ENCODE measurements at places on chromosomes 3 and 15.

DNA sequence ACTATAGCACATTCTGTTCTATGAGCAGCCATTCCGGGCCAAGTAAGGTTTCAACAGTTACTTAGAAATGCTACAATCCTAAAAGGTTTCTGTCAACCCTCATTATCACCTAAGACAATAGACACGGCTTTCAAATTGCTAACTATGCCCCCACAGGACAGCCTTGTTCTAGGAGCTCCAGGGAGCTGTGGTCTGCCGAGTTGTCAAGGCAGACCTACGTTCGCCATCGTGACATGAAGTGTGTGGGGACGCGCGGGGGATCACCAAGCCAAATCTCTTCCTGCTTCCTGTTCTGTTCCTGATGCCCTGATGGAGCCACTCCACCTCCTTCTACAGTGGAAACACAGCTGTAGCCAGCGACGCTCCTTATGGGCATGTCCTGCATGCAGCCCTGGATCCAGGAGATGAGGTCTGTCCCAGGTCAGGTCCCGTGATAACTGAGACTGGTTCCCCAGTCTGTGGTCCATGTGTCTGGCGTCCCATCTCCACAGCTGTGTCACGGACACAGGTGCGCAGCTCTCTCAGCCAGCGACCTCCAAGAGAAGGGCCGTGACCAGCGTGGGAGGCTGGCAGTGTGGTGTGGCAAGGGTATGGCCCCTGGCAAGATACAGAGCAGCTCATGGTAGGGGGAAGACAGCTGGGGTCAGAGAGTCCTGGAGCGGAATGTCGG, 82.8 kb downstream of the PCSK6 start:
- DNase-seq = no peak

- DNase-seq = no peak
Measured at GRCh38 chr3:16252988-16253387, 11.8 kb downstream of the DPH3 start.

- no peak for DNase-seq
Measured at GRCh38 chr3:178043084-178043483, 493.2 kb upstream of the KCNMB2 start.

GRCh38 chr15:44545913-44546802, 9.2 kb downstream of the EIF3J start:
- DNase-seq = peak; percentile 31

DNA sequence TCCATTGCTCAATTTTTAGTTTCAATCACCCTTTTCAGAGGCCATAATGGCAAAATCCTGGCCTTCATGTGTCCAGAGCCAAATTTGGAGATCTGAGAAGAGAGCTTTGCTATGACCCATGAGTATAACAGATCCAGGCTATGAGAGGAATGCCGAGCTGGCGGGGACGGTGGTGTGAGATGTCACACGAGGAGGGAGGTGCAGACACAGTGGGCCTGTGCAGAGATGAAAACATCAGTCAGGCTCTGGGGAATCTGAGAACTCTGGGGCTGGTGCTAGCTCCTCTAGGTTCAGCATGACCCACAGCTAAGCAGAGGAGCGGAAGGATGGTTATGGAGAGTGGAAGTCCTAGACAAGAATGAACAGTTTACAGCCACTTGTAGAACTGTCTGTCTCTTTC, 398.3 kb upstream of the ATP10A start:
- no peak for DNase-seq

DNA sequence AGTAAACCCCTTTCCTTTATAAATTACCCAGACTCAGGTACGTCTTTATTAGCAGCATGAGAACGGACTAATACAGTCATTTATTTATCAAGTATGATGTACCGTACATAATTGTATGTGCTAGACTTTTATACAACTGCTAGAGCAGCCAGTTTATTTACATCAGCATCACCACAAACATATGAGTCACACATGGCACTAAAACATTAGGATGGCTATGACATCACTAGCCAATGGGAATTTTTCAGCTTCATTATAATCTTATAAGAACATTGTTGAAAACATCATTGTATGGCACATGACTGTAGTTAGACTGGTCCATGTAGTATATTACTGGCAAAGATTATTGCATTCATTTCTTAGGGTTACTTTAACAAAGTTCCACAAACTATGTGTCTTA, 121.7 kb downstream of the ZMAT3 start:
- DNase-seq = no peak

DNA sequence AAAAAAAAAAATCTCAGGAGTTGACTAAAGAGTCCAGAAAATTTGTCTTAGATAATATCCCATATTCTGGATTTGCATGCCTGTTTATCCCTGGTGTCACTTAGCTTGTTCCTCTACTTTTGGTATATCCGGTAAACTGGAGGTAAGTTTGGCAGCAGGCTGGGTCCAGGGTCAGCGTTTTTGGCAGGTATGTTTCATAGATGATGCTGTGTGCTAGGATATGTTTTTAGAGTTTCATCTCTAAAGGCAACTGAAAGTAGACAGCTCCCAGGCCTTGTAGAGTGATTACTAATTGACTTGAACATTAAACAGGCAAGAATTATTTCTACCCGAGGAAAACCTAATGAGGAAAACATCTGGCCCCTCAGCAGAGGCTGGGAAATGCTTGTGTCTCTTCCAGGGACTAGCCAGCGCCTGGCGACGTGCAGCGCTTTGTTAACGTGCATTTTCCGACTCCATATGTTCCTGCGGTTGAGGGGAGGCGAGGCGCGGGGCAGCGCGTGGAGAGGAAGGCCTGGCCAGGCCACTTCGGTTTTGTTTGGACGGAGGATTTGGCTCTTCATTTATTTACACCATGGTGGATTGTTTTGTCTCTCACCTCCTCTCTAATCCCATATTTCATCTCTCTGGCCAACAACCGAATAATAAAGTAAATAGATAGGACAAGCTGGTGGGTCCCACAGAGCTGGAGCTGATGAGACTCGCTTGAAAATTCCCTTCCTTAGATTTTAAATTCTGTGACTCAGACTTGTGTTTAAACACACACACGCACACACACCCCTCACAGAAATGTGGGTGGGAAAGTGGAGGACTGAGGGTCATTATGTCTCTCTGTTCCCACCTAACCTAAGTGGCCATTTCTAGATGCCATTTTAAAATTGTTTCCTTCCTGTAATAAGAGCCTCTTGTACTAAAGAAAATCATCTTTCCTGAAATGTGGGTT, 65.3 kb downstream of the ASB7 start:
- DNase-seq = no peak

DNA sequence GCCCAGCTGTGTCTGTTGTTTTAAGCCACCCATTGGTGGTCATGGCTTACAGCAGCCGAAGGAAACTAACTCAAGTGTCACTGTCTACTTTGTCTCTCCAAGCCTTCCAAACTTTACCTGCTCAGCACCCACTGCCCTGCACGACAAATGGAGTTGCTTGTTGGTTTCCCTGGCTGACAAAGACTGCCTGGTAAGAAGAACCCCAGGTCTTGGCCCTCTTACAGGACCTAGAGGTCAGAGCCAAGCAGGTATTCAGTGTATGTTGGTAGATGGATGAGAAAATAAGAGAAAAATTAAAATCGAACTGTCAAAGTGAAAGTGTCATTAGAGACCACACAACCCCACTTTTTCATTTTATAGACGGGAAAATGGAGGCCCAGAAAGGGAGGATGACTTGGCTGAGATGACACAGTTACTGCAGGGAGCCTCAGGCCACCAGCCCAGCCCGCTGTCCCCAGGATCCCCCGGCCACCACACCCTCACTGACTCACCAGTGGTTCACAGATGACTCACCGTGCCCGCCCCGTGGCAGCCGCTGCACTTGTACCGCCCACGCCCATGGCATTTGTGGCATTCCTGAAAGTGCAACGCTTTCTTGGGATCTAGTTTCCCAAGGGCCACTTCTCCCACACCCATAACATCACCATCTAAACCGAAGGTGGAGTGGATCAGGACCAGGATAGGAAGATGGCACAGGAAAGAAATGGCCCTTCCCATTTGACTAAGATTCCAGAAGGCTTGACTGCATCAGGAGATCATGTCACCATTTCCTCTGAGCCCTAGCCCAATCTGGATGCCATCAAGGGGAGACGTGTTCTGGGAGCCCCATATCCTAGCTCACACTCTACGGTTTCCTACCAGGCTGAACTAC, 15.2 kb downstream of the SSUH2 start:
- DNase-seq = peak; percentile 53

DNA sequence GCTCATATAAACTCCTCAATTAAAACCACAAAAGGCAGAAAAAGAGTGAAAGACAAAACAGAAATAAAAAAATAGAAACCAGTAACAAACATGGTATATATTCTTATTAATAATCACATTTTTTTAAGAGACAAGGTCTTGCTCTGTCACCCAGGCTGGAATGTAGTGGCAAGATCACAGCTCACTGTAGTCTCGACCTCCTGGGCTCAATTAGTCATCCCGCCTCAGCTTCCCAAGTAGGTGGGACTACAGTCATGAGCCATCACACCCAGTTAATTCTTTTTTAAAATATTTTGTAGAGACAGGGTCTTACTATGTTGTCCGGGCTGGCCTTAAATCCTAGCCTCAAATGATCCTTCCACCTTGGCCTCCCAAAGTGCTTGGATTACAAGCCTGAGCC, 37.1 kb downstream of the FAM240A start:
- DNase-seq = no peak

GRCh38 chr3:86895202-86895601, 95.7 kb downstream of the VGLL3 start:
- DNase-seq = no peak

DNA sequence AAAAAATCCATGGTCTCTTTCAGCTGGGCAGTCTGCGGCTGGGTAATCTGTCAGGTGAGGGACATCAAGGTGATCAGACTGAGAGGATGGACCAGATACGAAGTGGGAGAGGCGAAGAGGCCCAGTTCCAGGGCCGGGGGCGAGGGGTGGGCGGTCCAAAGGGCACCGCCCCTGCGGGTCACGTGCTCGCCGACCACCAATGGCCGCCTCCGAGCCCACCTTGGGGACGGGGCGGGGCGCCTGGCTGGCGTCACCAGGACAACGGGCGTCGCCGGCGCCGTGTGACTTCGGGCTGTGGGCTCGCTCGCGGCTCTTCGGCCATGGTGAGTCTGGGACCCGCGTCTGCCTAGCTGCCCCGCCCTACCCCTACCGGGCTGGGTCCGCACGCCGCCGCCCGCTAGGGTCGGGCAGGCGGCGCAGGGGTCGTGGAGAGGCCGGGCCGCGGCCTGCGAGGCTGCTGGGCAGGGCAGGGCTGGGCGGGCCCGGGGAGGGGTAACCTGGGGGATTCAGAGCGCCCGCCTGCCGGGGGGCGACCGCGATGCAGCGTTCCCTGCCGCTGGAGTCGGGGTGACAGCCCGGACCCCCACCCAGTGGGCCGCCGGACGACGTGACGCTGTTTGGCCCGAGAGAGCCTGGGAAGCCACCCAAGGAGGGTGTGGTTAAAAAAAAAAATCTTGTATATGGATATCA, at the start of gene FBXL2:
FBXL2 (plus strand) TSS at position 250 of the 690 bp plus-strand sequence; CDS start at position 321, 71 bp downstream.
- peak; percentile 28 for DNase-seq

DNA sequence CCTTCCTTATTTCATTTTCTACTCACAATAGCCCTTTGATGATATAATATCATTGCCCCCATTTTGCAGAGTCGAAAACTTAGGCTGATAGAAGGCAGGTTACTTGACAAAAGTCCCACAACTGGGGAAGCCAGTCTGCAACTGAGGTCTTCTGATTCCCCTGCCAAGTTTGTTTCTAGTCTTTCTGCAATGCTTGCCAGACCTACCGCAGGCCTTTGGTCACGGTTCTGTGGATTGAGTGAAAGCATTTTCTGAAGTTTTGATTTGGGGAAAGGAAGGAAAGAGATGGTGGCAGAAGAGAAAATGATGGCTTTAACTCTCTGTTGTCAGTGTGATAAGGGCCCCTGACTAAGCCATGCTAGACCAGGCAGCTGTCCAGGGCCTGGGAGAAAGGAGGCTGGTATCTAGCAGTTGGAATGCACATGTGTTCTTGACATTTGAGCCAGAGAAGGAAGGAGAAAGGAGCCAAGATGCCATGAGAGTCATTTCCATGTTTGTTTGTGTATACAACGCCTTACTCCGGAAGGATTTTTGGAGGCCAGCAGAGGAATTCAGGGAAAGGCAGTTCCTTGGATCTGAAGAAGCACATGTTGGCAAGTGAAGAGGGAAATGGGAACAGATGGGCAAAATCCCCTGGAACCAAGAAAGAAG, 29.9 kb downstream of the FAH start:
- DNase-seq = no peak

DNA sequence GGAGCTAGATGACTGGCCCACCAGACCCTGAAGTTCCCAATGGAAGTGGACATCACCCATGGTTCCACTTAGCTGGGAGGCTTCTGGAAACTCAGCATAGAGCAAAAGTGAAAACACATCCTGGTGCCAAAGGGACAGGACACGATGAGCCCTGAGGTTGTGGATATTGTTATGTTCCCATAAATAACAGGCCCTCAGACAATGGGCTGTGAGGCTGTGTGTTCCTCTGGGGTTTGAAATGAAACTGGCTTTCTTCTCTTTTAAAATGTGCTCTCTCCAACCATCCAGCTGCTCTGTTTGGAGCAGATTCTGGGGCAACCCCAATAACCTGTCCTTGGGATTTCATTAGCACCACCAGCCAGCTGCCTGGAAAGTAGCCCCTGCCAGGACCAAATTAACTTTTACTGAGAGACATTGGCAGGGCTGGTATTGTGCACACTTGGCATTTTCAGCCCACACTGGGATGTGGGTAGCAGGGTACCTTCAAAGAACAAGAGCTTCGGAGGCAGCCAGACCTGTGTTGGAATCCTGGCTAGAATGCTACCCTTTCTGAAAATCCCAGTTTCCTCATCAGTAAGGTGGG, 97.5 kb downstream of the DNAJB8 start:
- no peak for DNase-seq

GRCh38 chr3:123642182-123642956, 57.5 kb upstream of the HACD2 start:
- DNase-seq = peak; percentile 12

- no peak for DNase-seq
Measured at GRCh38 chr3:113514265-113514769, 639 bp downstream of the SPICE1 start.

GRCh38 chr3:58659051-58659675, 7.4 kb downstream of the FAM3D start:
- DNase-seq = no peak

- no peak for DNase-seq
Measured at GRCh38 chr3:10485806-10486205, 19.6 kb downstream of the ATP2B2 start.

GRCh38 chr3:18868911-18869689, 279.2 kb upstream of the KCNH8 start:
- no peak for DNase-seq

DNA sequence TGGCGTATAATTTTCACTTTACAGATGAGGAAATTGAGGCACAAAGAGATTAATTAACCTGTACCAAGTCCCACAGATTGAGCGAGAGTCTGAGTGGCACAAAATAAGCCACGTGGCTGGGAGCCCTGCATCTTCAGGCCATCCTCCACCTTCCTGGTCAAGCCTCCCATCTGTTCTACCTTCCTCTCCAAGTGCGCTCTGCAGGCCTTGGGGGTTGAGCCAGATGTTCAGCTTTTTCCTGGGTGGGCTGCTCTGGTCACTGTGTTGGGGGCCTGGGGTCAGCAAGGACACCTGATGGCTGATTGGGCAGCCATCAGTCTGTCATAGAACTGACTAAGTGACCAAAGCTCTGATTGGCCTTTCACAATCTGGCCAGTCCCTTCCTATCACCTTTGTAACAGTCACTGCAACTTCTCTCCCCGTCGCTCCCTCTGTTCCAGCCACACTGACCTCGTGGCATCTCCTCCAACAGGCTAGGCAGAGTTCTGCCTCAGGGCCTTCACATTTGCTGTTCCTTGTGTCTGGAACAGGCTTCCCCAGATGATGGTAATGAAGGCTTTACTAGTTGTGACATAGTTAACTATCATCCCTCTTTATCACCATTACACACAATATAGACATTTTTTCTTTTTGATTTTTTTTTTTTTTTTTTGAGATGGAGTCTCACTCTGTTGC, 46.8 kb downstream of the SCN5A start:
- DNase-seq = no peak
